ENCODE measurements at places on chromosomes 16 and 17. TPM values are rescaled to one million over a fixed set of nuclear protein-coding genes. Genes with fewer than 3 reads are reported as not detected.

Gene MYH13
- total RNA-seq: not detected

Gene ETV4
- total RNA-seq: 22.4 TPM

Gene CCL2
- total RNA-seq: 406 TPM

DNA sequence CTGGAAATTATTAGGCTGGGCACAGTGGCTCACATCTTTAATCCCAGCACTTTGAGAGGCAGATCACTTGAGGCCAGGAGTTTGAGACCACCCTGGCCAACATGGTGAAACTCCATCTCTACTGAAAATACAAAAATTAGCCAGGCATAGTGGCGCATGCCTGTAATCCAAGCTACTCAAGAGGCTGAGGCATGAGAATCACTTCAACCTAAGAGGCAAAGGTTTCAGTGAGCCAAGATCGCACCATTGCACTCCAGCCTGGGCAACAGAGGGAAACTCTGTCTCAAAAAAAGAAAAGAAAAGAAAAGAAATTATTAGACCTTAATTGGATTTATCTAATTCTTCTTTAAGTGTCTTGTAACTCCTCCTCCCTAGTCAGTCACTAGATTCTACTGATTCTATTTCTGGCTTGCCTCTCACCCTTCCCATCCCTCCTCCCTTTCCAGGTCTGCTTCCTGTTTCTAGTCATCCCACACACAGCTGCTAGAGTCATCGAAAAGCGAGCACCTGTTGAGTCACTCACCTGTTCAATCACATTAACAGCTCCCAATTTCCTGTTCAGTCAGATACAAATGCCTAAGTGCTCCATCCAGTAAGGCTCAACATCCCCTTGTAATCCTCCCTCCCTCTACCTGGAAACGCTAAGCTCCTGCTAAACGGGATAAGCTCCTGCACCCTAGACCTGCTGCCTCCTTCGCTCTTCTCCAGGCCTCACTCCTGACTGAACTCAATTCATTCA is 34.6 kb downstream of the ERN1 start:
- DNase-seq: no peak

DNA sequence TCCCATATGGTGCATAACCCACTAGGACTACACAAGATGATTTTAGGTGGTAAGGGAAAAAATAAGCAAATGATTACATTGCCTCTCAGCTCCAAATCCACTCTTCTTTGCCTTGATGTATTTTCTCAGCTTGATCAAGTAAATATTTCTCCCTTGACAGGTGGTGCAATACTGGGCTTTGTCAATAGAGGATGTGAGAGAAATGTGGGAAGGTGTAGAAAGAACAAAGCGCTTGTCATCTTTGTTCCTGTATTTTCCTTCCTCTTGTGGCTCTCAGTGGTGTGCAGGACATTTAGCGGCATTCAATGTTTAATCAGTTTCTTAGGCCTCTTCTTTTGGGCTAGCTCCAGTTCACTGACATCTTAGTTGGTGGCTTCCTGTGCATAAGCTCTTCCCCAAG is 1165.8 kb upstream of the GOT2 start:
- DNase-seq: no peak

GRCh38 chr16:54216268-54216667 is 70.3 kb downstream of the IRX3 start:
- DNase-seq: no peak

DNA sequence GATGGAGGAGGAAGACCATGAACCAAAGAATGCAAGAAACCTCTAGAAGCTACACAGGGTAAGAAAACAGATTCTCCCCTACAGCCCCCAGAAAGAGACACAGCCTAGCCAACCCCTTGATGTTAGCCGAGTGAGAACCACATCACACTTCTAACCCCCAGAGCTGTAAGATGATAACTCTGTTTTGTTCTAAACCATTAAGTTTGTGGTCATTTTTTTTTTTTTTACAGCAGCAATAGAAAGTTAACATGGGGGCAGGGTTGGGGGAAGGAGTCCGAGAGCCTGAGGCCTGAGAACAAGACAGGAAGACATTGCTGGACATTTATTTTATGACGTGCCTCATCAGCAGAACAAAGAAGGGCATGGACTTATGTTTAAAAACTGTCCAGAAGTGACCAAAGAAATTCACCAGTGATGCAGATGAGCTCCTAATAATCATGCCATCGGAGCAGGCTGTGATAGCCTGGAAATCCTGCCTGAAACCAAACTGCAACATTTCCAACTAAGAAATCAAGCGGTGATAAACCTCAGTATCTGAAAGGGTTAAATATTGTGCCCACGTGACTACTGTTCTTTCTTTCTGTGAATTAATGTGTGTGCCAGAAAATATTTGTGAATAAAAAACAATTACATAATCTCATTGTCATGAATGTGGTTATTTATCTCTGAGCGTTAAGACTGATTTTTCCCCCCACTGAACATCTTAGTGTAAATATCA is 1.1 kb downstream of the ABCA9 start:
- DNase-seq: no peak

DNA sequence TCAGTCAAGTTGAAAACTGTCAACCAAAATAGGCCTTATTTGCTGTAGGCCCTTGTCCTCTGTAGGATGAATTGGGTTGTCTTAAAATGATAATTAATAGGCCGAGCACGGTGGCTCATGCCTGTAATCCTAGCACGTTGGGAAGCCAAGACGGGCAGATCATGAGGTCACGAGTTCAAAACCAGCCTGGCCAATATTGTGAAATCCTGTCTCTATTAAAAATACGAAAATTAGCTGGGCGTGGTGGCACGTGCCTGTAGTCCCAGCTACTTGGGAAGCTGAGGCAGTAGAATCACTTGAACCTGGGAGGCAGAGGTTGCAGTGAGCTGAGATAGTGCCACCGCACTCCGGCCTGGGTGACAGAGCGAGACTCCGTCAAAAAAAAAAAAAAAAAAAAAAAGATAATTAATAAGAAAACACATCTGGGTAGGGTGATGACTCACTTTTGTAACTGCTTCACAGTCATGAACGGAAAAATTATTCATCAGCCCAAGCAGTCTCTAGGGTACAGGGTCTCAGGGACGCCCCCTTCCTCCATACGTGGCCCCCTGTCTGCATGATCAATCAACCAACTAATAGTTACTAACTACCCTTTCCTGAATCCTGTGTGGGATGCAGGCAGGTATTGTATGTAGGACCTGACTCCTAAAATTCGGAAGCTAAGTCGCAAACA is 137.0 kb upstream of the RCVRN start:
- no peak for DNase-seq
